ENCODE measurements at places on chromosomes 5 and 9.
A peak's percentile ranks its signal among the peaks of the same experiment; 100 is the strongest.

GRCh38 chr5:107435061-107435460, 235.7 kb downstream of the EFNA5 start:
- no peak for DNase-seq

DNA sequence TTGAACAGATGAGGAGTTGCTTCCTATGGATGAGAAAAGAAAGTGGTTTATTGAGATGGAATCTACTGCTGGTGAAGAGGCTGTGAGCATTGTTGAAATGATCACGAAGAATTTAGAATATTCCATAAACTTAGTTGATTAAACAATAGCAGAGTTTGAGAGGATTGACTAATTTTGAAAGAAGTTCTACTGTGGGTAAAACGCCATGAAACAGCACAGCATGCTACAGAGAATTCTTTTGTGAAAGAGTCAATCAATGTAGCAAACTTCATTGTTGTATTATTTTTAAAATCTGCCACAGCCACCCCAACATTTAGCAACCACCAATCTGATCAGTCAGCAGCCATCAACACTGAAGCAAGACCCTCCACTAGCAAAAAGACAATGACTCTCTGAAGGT, 309.1 kb downstream of the SPOCK1 start:
- no peak for DNase-seq

GRCh38 chr9:134258332-134258731, 67.9 kb upstream of the RXRA start:
- no peak for DNase-seq

DNA sequence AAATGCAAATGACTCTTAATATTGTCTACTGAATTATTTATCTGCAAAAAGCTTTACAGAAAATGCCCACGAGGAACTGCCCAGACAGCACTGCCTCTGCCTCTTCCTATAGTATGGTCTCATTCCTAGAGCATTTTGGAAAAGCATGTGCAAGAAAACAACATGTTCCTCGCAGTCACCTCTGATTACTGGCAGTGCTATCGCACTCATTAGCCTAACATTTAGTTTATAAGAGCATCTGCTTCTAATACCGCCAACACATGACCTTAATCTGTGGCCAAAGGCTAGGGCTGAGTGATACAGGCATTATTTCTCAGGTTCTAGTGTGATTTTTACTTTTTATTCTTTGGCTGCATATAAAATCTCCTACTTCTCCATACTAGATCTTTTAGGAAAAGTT, 259.2 kb downstream of the FBXL17 start:
- DNase-seq = no peak

DNA sequence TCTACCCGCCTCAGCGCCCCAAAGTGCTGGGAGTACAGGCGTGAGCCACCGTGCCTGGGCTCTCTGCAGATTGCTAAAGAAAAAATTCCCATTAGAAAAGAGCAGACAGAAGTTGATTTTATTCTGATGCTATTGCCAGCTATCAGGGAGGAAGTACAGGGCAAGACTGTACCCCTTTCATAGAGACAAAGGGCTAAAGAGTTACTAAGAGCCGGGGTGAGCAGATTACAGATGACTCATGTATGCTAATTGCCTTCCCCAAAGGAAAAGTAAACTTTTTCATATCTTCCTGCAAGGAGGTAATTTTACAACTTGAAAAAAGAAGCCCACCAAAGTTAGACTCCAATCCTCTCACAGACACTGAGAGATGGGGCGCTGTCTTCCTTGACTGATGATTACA, 42.3 kb upstream of the MCTP1 start:
- DNase-seq = no peak

GRCh38 chr5:109650493-109650892, 39.2 kb upstream of the MAN2A1 start:
- DNase-seq = no peak

GRCh38 chr5:34496260-34496691, 159.9 kb upstream of the RAI14 start:
- DNase-seq = no peak

DNA sequence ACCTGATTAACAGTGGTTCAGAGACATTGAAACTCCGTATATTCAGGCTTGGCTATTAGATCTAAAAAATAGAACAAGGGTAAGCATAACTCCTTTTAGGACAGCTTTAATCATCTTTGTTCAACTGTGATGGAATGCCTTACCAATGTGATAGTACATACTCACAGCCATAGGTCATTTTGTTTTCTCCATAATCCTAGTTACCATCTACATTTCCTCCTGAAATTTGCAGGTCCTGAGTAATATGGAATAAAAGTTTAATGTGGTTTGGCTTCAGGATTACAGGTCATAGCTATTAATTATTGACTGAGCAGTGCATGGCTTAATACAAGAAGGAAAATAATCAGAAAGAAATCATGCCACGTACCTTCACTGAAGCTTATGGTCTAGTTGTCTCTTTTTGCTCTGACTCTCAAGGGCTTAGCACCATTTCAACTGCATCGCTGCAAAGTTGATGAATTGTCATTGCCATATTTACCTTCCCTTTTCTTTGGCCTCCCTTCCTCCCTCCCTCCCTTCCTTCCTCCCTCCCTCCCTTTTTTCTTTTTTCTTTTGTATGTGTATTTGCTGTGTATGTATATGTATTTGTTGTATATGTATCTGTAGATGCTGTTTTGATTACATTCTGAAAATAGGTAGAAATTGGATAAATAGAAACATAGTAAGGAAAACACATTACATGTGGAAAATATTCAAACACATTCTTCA, 250.9 kb upstream of the ZNF608 start:
- no peak for DNase-seq

- DNase-seq = peak; percentile 21
Observed at GRCh38 chr5:132486318-132487094, 4.1 kb downstream of the IRF1 start.

- no peak for DNase-seq
Observed at GRCh38 chr5:37506722-37507121, 127.6 kb downstream of the WDR70 start.

GRCh38 chr9:129581505-129582189, 39.3 kb downstream of the C9orf50 start:
- DNase-seq = no peak

DNA sequence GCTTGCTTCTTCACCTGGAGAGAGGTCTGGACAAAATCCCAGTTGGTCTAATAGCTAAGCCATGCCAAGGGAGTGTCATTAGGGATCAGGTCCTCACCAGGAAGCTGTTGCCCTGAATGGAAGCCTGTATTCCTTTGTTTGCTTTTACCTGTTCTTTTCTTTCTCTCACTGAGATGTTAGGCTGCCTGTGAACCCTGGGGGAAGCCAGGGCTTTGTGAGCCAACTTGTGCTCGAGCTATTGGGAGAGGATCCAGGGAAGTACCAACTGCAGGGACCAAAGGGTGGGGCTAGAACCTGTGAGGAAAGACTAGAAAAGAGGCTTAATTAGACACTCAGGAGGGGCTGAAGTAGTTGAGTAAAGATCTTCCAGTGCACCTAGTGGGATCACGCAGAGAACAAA, 451.2 kb upstream of the TLE4 start:
- DNase-seq = no peak

GRCh38 chr5:52392321-52392720, 395.4 kb upstream of the ITGA1 start:
- DNase-seq = no peak

DNA sequence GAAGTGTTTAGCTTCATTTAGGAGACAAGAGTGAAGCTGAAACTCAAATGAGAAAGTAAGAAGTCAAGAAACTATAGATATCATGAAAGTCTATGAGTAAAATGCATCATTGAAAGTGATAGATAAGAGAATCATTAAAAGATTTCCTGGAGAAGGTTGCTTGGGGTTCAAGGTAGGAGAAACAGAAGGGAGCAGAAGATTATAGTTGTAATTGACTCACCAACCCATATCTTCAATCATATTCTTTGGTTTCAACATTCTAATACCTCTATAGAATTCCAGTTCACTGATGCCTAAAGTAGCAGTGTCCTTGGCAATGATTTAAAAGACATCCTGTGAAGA, 365.7 kb upstream of the RIOK2 start:
- DNase-seq = no peak

GRCh38 chr5:55608595-55609349, 74.0 kb upstream of the PLPP1 start:
- no peak for DNase-seq

- DNase-seq = peak; percentile 41
Observed at GRCh38 chr5:141369994-141370848, at the start of gene PCDHGB3. Gene PCDHGB3, plus strand, starts transcription at chr5:141370242. Its CDS starts 153 bp downstream, at chr5:141370395.

GRCh38 chr9:130192382-130192999, 20.3 kb downstream of the NCS1 start:
- DNase-seq = no peak

DNA sequence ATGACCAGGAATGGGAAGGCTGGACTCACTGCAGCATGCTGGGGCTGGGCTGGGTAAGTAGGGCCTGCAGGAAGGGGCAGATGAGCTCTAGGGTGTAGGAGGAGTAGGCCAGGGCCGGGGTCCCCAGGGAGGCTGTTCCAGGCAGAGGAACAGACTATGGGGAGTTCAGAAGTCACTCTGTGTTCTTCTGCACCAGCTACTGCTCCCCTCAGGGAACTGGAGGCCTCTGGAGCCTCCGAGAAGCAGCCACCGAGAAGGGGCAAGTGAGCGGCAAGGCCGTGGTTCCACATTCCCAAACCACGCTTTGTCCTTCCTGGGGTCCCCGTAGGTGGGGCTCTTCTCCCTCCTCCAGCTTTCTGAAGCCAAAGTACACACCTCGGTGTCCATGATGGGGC, 8.4 kb upstream of the SLC2A6 start:
- DNase-seq = no peak

All from left colon (tissue), 2 donors.